ENCODE measurements at places on chromosomes 5 and 9. TPM values are rescaled to one million over a fixed set of nuclear protein-coding genes. Genes with fewer than 3 reads are reported as not detected.

- no peak for DNase-seq
- no peak overlapping the region for H3K4me3 ChIP-seq
- H3K27ac ChIP-seq: no peak overlapping the region
Observed at GRCh38 chr5:8581047-8581446, 712.1 kb downstream of the MTRR start.

DNA sequence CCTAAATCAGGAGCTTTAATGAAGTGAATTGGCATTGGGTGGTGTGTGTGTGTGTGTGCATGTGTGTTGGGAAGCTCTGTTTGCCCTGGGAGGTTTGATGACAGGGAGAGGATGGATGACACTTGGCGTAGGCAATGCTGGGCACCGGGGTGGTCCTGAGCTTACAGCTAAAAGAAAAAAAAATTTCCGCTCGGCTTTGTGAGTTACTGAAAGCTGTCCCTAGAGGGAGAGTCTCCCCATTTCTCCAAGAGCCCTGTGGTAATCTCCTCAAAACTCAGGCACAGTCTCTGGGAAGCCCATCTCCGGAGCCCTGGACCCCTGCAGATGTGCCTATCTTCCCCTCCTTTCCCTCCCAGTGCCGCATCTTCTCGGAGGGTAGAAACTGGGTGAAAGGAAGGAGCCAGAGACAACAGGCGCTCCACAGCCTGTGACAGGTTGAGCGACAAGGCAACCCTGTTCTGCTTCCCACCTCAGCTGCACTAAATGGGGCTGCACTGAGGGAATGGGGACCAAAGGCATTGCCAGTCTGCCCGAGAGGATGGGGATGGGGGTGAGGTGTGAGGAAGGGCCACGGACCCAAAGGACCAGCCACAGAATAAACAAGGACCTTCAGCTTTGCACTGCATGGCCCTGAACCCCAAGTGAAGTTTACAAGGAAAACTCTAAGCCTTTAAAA, 35.8 kb upstream of the TIFAB start:
- no peaks in the 10 kb centered on the region for H3K36me3 ChIP-seq
- H3K4me3 ChIP-seq: no peak overlapping the region
- peaks cover 63% of the 10 kb centered on the region for H3K27me3 ChIP-seq
- no peaks in the 10 kb centered on the region for H3K4me1 ChIP-seq

DNA sequence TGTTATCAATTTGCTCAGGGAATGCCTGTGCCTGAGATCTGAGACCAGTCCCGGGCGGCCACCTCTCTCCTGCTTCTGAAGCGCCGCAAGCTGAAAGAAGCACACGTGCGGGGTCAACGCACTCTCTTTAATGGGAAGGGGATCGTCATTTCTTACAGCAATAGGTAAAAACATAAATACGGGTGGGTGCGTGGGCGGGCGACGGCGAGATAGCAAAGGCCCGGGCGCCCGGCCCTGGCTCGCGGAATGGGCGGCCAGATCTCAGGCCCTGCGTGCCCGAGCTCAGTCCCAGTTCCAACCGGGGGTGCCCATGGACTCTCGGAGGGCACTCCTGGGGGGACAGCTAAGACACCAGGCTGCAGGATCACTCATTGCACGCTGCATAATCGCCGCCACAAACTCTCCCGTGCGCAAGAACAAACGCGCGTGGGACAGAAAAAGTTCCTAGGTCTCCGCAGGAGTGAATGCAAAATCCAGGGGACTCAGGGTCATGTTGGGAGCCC, 3.0 kb downstream of the NKX2-5 start:
- no peak overlapping the region for H3K27ac ChIP-seq
- H3K4me1 ChIP-seq: peaks cover 12% of the 10 kb centered on the region
- peaks cover 81% of the 10 kb centered on the region for H3K27me3 ChIP-seq
- H3K36me3 ChIP-seq: no peaks in the 10 kb centered on the region
- DNase-seq: peak; percentile 17

DNA sequence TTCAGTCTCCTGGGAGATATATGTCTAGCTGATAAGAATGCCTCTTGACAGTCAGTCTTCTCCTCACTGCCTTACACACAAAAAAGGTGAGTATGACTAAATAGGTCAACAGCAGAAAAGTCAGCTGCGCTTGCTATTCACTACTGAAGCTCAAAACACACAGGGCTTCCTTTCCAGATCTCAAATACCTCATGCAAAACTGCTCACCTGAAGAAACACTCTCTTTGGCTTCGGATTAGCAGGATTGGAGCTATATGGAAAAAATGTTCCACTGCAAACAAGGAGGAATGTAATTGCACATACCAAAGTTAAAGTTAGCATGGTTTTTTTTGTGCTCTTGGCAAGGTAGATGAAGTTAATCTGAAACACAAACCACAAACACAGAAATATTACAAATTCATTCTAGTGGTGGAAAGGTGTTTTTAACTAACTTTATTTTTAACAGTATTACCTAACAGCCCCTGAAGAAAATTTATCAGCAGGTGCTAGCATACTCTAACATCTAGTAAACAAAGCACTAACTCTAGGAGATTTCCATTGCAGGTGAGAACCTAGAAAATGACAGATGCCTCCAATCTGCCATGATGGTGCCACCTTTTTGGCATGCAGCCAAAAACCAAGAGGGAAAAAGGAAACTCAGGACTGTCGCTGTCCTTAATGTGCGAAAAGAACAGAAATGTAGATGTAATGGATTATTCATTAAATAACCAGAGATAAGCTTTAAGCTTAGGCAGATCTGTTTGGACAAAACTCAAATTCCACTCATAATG, 31.8 kb downstream of the ERMP1 start:
- H3K4me1 ChIP-seq: no peaks in the 10 kb centered on the region
- H3K4me3 ChIP-seq: no peak overlapping the region
- no peak overlapping the region for H3K27ac ChIP-seq
- DNase-seq: no peak
- H3K27me3 ChIP-seq: no peaks in the 10 kb centered on the region

DNA sequence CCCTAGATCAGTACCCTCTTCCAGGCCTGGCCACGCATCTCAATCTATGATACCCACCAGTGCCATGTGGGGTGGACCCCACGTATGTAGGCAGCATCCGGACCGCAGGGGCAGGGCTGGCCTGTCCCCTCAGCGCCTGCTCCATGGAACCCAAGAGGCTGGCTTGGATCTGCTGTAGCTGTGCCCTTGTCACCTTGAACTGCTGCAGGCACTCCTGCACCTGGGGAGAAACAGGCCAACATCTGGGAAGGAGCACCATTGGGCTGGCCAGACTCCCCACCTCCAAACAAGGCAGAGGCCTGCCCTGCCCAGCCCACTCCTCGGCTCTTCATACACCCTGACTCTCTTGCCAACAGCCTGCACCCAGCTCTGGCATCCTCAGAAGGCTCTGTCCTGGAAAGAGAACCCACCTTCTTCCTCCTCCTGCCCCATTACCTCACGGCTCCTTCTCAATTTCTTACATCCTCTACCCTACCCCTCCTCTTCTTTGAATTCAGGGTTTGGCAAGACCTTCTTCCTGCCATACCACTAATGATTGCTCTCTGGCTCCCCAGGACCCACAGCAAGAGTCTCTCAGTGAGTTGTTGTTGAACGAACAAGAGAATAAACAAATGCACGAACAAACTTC, 7.7 kb downstream of the HK3 start:
- no peak overlapping the region for H3K27ac ChIP-seq
- no peak for DNase-seq
- H3K36me3 ChIP-seq: no peaks in the 10 kb centered on the region

- no peak overlapping the region for H3K4me3 ChIP-seq
- no peaks in the 10 kb centered on the region for H3K4me1 ChIP-seq
Observed at GRCh38 chr5:94841598-94842322, 223.3 kb downstream of the SLF1 start.

- H3K27me3 ChIP-seq: no peaks in the 10 kb centered on the region
- H3K27ac ChIP-seq: no peak overlapping the region
- H3K4me3 ChIP-seq: no peak overlapping the region
- DNase-seq: no peak
- H3K36me3 ChIP-seq: peaks cover 5% of the 10 kb centered on the region
Observed at GRCh38 chr5:90461288-90461687, 13.3 kb downstream of the MBLAC2 start.

- DNase-seq: no peak
- no peaks in the 10 kb centered on the region for H3K27me3 ChIP-seq
- no peaks in the 10 kb centered on the region for H3K36me3 ChIP-seq
- H3K4me1 ChIP-seq: no peaks in the 10 kb centered on the region
- no peak overlapping the region for H3K4me3 ChIP-seq
Observed at GRCh38 chr5:34806532-34806931, 32.4 kb upstream of the TTC23L start.

DNA sequence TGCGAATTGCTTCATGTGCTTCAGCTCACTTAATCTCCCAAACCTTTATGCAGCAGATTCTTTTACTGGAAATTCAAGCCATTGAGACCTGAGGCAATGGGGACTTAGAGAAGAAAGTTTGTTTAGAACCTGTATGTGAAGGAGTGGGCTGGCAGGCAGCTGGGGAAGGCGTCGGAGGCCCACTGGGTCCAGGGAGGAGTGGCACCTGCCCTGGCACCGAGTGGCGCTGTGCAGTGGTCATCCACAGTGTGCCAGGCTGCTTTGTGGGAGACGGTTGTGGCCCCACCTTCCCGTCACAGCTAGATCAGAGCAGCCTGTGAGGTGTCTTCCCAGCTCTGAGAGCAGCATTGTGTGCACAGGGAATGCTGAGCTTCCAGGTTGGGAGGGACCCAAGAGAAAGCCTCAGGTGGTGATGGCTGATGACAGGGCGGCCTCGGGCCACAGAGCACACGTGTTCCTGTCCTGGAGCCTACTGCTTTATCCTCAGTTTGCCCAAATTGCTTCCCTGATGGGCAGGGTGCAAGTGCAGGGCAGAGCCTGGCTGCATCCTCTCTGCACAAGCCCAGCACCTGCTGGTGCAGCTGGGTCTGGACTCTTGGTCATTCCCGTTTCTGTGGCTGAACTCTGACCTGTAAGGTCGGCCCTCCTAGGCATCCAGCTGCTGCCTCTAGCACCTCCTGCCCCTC, 175.2 kb downstream of the CACNA1B start:
- H3K27ac ChIP-seq: no peak overlapping the region
- H3K4me3 ChIP-seq: no peak overlapping the region
- no peak for DNase-seq
- no peaks in the 10 kb centered on the region for H3K36me3 ChIP-seq
- no peaks in the 10 kb centered on the region for H3K27me3 ChIP-seq
- no peaks in the 10 kb centered on the region for H3K4me1 ChIP-seq

GRCh38 chr9:83472221-83472665, 66.0 kb downstream of the FRMD3 start:
- H3K4me3 ChIP-seq: no peak overlapping the region
- H3K36me3 ChIP-seq: no peaks in the 10 kb centered on the region

DNA sequence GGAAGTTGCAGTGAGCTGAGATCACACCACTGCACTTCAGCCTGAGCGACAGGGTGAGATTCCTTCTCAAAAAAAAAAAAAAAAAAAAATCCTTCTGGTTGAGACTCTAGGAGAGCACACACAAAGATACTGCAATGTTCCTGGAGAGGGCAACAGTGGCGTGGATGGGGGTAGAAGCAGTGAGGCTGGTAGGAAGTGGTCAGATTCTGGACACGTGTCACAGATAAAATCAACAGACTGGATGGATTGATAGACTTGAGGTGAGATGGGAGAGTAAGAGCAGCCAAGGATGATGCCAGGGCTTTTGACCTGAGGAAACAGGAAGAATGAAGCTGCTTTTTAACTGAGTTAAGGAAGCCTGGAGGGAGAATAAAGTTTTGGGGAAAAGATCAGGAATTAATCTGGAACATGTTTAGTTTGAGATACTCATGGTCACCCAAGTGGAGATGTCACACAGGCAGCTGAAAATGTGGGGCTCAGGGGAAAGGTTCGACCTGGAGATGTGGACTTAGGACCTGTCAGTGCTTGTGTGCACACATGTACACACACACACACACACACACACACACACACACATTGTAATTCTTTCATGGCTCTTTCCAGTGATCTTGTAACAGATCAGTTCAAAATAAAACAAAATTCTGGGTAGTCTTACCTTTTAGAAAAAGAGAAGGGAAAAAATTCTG, 88.1 kb downstream of the FANCC start:
- H3K27ac ChIP-seq: no peak overlapping the region
- no peak for DNase-seq
- no peaks in the 10 kb centered on the region for H3K36me3 ChIP-seq
- no peaks in the 10 kb centered on the region for H3K4me1 ChIP-seq
- no peaks in the 10 kb centered on the region for H3K27me3 ChIP-seq
- H3K4me3 ChIP-seq: no peak overlapping the region

- H3K27me3 ChIP-seq: no peaks in the 10 kb centered on the region
- H3K27ac ChIP-seq: no peak overlapping the region
- no peaks in the 10 kb centered on the region for H3K4me1 ChIP-seq
- H3K36me3 ChIP-seq: no peaks in the 10 kb centered on the region
Observed at GRCh38 chr5:9182899-9183695, 362.8 kb downstream of the SEMA5A start.

- peaks cover 21% of the 10 kb centered on the region for H3K4me1 ChIP-seq
- no peaks in the 10 kb centered on the region for H3K36me3 ChIP-seq
- H3K27me3 ChIP-seq: no peaks in the 10 kb centered on the region
- no peak overlapping the region for H3K27ac ChIP-seq
- H3K4me3 ChIP-seq: peak overlapping the region; percentile 89
Observed at GRCh38 chr9:98254228-98255060, 1.0 kb downstream of the TBC1D2 start.

- H3K4me3 ChIP-seq: no peak overlapping the region
- H3K27ac ChIP-seq: no peak overlapping the region
- H3K4me1 ChIP-seq: no peaks in the 10 kb centered on the region
- no peaks in the 10 kb centered on the region for H3K36me3 ChIP-seq
- no peaks in the 10 kb centered on the region for H3K27me3 ChIP-seq
Observed at GRCh38 chr9:96344458-96345180, 38.9 kb downstream of the SLC35D2 start.

DNA sequence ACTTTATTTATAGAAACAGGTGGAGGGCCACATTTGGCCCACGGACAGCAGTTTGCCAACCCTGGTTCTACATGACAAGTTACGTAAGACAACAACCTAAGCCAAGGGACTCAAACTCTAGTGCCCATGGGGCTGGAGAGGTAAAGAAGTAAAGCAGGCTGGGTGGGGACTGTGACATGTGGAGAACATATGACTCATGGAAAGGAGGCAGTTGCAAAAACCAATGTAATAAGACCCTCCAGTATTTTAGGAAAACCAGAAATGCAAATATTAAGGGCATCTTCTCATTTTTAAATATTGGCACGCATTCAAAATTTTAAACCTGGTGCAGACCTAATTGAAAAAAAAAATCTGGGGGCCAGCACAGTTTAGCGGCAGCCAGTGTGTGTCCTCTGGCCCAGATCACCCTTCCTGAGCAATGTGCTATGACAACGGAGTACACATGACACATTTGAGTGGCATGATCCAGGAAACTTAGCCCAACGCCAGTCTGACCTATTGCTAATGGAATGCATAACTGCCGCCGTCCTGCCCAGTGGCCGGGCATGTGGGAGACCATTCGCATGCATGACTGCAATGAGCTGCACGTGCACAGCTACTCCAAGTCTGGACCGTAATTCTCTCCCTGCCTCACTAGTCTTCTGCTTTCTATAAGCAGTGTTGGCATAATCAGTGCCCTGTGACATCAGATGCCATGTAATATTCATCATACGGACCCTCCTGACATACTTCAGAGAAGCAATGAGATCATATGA, 97.2 kb downstream of the SH3TC2 start:
- no peak overlapping the region for H3K27ac ChIP-seq
- no peak overlapping the region for H3K4me3 ChIP-seq
- no peak for DNase-seq
- H3K4me1 ChIP-seq: peaks cover 7% of the 10 kb centered on the region
- no peaks in the 10 kb centered on the region for H3K36me3 ChIP-seq
- H3K27me3 ChIP-seq: peaks cover 2% of the 10 kb centered on the region

TMEM215 gene
- not detected for total RNA-seq

PCDHB9 gene
- 0.12 TPM for total RNA-seq

PLEKHG4B gene
- total RNA-seq: 0.10 TPM

LCP2 gene
- total RNA-seq: 13.6 TPM

ZCCHC9 gene
- total RNA-seq: 23.0 TPM

CCDC171 gene
- total RNA-seq: 5.1 TPM

SH3TC2 gene
- not detected for total RNA-seq
